ENCODE measurements at places on chromosomes 13 and 19.

DNA sequence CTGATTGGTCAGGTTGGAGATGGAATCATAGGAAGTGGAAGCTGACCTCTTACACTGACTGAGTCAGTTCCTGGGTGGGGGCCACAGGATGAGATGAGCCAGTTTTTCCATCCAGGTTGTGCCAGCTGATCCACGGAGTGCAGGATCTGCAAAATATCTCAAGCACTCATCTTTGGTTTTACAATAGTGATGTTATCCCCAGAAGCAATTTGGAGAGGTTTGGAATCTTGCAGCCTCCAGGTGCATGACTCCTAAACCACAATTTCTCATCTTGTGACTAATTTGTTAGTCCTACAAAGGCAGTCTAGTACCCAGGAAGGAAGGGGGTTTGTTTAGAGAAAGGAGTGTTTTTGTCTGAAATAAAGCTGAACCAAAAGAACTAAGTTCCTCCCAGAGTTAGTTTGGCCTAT is 212.8 kb downstream of the SLITRK6 start:
- DNase-seq: peak; percentile 53

- no peak for DNase-seq
Observed at GRCh38 chr13:113304121-113304520, 7.1 kb downstream of the LAMP1 start.

DNA sequence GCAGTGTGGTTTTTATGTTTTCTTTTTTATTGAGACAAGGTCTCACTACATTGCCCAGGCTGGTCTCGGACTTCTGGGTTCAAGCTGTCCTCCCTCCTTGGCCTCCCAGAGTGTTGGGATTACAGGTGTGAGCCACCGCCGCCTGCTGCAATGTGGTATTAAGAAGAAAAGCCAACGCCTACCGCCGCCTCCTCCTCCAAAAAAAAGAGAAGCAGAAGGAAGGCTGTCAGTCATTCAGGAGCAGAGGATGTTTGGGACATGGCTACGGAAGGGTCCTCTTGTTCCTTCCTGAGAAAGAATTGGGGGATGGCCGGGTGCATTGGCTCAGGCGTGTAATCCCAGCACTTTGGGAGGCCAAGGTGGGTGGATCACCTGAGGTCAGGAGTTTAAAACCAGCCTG is 1.2 kb downstream of the PPP1R37 start:
- DNase-seq: no peak

DNA sequence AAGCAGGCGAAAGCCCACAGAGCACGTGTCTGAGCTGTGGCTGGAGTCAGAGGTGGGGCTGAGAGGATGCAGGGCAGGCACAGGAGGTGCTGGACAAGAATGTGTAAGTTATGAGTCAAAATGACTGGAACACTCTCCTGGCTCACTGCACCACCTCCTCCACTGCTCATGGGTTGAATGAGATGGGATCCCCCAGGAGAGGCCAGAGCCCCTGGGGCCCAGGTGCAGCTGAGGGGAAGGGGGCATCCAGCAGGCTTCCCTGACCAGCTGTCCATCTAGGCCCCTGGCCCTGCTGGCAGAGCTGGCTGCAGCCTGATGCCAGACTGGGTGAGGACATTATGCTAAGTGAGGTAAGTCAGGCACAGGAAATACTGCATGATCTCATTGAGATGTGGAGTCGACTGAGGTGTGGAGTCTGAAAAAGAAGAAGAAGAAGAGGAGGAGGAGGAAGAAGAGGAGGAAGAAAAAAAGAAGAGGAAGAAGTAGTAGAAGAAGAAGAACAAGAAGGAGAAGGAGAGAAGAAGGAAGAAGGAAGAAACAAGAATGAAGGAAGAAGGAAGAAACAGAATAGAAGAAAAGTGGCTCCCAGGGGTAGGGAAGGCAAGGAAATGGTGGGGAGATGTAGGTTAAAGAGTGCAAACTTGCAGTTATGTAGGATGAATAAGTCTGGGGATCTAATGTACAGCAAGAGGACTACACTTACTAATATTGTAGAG is 747.4 kb downstream of the UQCRFS1 start:
- DNase-seq: no peak

GRCh38 chr13:111919286-111919685 is 147.7 kb upstream of the SOX1 start:
- DNase-seq: no peak

GRCh38 chr13:70188567-70188966 is 80.3 kb upstream of the KLHL1 start:
- no peak for DNase-seq

GRCh38 chr19:47497050-47497766 is 13.2 kb upstream of the KPTN start:
- DNase-seq: no peak

- no peak for DNase-seq
Observed at GRCh38 chr19:35165200-35166058, 10.9 kb downstream of the FXYD5 start.

DNA sequence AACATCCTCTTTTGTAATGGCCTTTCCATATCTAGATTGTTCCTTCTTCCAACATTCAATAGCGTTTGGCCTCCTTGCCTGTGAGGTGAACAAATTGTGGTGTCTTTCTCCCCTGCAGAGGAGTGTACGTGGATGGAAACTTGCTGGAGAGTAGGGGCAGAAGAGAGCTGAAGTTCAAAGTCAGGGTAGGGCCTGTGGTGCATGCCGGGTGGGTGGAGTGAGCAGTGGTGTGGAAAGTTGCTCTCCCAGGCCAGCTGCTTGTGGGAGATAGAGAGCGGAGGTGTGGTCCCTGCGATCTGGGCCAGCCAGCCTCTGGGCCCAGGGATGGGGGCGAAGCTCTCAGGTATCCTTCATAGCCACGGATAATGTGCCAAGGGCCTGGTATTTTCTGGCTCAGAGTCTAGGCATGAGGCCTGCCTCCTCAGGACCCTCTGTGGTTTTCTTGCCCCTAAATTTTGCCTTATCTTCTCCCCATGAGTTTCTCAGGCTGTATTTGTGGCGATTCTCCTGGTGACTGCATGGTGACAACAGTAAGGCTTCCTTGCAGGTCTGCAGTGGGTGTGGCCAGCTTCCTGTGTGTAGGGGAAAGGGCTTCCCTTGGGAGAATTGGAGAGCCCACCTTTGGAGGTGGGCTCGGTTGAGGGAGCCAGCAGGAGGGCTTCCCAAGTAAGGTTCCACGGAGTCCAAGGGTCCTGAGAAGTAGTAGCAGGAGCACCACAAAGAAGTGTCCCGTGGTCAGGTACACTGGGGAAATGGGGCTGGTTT is 6.7 kb downstream of the RGCC start:
- DNase-seq: no peak

DNA sequence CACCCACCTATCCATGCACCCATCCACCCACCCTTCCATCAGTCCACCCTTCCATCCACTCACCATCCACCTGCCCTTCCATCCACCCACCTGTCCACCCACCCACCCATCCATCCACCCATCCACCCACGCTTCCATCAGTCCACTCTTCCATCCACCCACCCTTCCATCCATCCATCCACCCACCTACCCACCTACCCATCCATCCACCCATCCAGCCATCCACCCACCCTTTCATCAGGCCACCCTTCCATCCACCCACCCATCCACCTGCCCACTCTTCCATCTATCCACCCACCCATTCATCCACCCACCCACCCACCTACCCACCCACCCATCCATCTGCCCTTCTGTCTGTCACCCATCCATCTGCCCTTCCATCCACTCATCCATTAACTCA is 17.0 kb downstream of the KLHL26 start:
- DNase-seq: no peak

DNA sequence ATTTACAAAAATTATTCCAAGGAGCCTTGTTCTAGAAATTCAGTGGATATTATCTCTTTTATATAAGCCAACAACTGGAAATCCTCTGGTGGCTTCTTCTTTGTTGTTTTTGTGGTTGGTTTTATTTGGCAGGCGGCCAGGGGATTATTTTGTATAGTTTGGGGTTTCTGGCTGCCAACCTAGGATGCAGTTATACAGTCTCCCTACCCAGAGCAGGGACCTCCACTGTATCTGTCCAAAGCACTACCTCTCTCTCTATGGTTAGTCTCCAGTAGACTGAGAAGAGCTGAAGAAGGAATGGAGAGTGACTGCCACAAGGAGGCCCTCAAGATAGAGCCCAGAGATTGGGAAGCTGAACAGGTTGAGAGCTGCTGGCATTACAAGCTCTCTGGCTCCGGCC is 80.2 kb downstream of the ZAR1L start:
- no peak for DNase-seq

GRCh38 chr19:38047641-38048040 is 140.6 kb downstream of the SIPA1L3 start:
- no peak for DNase-seq

DNA sequence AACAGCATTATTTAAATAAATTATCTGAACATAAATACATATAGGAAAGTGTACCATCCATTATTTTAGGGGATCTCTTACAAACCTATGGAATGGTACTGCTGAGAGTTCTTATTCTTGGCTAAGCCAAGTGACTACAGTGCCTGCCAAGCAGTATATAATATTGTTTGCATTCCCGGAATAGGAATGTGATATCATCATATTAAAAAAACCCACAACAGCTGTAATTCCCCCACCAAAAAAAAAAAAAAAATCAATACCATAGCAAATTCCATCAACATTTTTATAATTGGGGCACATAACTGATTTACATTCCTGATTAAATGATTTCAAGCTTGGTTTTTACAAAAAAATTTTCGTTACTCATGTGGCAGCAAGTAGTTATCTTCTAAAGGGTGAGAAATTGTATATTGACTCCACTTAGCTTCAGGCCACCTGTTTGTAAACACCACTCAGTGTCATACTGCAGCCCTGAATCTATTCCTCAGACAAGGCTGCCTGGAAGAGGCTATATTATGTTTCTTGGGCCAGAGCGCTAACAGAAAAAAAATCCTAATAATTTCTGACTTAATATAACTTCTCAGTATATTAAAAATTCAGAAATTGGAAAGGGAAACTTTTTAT is 278.1 kb downstream of the DNAJC15 start:
- DNase-seq: peak; percentile 71

GRCh38 chr13:74289861-74290773 is 155.9 kb upstream of the KLF12 start:
- peak; percentile 86 for DNase-seq

GRCh38 chr19:20660473-20661140 is 764 bp downstream of the ZNF626 start:
- DNase-seq: peak; percentile 9

DNA sequence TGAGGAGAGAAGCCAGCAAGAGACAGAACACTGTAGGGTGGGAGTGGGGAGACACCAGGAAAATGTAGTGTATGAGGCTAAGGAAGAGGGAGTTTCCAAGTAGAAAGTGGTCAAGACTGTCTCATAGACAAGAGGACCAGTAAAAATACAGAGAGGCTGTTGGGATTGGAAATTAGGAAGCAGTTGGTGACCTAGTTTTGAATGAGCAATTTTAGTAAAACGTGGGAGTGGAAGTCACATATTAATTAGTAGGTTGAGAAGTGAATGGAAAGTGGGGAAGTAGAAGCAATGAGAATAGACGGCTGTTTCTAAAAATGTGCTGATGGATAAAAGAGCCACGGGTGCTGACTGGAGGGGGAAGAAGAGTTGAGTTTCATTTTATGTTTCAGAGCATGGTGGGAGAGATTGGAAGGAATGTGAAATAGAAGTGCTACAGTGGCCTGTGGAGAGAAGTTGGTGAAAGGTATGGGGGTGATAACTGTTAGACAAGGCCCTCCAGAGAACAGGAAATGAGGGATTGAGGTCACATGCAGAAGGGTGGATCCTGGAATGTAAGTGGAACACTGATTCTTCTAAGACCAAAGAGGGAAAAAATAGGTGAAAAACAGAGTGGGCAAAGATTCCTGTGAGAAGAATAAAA is 247.3 kb downstream of the MTUS2 start:
- no peak for DNase-seq

- peak; percentile 24 for DNase-seq
Observed at GRCh38 chr19:41265395-41266153, 1.4 kb downstream of the HNRNPUL1 start.

- DNase-seq: no peak
Observed at GRCh38 chr13:112473818-112474217, 97.7 kb downstream of the SPACA7 start.

GRCh38 chr19:41373993-41374392 is 2.3 kb upstream of the TMEM91 start:
- peak; percentile 88 for DNase-seq

- no peak for DNase-seq
Observed at GRCh38 chr13:76035711-76036110, 399.6 kb downstream of the LMO7 start.

- DNase-seq: peak; percentile 24
Observed at GRCh38 chr19:18967358-18968146, 26.5 kb upstream of the HOMER3 start.

DNA sequence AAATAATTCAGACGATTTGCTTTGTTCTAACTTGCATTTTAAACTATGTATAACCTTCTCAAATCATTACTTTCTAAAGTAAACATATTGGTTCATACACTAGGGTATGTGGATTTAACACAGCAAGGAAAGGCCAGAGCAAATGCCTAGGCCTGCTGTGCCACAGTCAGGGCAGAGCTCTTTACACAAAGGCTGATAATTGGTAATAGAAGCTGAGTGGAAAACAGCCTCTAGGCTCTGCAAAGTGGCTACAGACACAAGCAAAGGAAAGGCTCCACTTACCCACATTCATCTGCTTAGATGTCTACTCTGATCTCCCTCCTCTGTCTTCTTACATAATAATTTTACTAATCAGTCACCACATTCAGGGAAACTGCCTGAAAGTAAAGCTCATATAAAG is 382.9 kb downstream of the OLFM4 start:
- DNase-seq: no peak

GRCh38 chr19:30862876-30863275 is 486.4 kb downstream of the TSHZ3 start:
- DNase-seq: no peak

GRCh38 chr13:110799246-110800236 is 86.0 kb downstream of the ING1 start:
- DNase-seq: peak; percentile 86

GRCh38 chr13:75055296-75055695 is 426.7 kb downstream of the TBC1D4 start:
- DNase-seq: no peak

- DNase-seq: no peak
Observed at GRCh38 chr13:109224033-109224432, 562.4 kb downstream of the IRS2 start.

- DNase-seq: no peak
Observed at GRCh38 chr13:20206698-20207235, 14.0 kb upstream of the GJB2 start.

GRCh38 chr13:33679658-33680012 is 138.3 kb upstream of the RFC3 start:
- DNase-seq: no peak

- no peak for DNase-seq
Observed at GRCh38 chr13:109963384-109963783, 177.0 kb upstream of the IRS2 start.

- DNase-seq: no peak
Observed at GRCh38 chr13:30418717-30419459, 3.4 kb upstream of the UBE2L5 start.

DNA sequence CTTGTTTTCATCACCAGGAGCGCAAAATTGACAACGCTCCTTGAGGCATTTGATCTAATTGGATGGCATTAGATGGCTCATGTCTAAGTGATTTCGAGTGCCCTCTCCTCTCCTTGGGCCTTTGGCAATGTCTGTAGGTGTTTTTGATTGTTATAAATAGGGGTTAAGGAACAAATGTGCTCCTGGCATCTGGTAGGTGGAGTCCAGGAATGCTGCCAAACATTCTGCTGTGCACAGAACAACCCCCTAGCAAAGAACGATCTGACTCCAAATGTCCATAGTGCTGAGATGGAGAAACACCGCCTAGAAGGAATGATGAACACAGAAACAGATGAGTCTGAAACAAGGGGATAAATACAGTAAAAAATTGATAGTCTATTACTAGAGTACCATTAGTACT is 68.0 kb upstream of the C1QTNF9B start:
- no peak for DNase-seq

- DNase-seq: no peak
Observed at GRCh38 chr13:48686636-48687210, 33.0 kb downstream of the CYSLTR2 start.
